ENCODE measurements at places on chromosomes 3 and 15. TPM values are rescaled to one million over a fixed set of nuclear protein-coding genes. Genes with fewer than 3 reads are reported as not detected.

DNA sequence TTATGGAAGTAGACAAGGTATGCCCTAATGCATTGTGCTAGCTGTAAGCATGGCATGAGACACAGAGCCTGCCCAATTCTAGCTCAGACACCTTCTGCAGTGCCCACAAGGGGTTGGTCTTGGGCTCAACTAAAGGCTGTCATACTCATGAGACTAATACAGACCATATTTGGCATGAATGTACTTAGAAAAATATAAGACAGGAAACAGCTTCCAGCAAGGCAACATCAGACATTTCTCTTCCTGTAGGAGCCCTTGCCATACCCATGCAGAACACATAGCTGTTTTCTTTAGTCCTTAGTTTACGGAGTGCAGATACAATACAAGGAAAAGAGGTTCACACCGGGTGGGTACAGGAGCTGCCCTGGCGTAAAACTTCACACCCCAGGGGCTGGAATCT is 30.5 kb upstream of the NR1I2 start:
- no peak for DNase-seq
- H3K27ac ChIP-seq, result no peak overlapping the region
- H3K36me3 ChIP-seq, result no peaks in the 10 kb centered on the region
- H3K4me1 ChIP-seq, result no peaks in the 10 kb centered on the region
- H3K4me3 ChIP-seq, result no peak overlapping the region
- no peaks in the 10 kb centered on the region for H3K27me3 ChIP-seq

MKRN3 gene
- polyA plus RNA-seq, result 0.91 TPM

- peaks cover 11% of the 10 kb centered on the region for H3K27me3 ChIP-seq
- H3K27ac ChIP-seq, result no peak overlapping the region
- H3K36me3 ChIP-seq, result no peaks in the 10 kb centered on the region
- H3K4me3 ChIP-seq, result no peak overlapping the region
Measured at GRCh38 chr15:77744398-77744797, 111.7 kb upstream of the LINGO1 start.

CHRFAM7A gene
- polyA plus RNA-seq, result 3.2 TPM

DNA sequence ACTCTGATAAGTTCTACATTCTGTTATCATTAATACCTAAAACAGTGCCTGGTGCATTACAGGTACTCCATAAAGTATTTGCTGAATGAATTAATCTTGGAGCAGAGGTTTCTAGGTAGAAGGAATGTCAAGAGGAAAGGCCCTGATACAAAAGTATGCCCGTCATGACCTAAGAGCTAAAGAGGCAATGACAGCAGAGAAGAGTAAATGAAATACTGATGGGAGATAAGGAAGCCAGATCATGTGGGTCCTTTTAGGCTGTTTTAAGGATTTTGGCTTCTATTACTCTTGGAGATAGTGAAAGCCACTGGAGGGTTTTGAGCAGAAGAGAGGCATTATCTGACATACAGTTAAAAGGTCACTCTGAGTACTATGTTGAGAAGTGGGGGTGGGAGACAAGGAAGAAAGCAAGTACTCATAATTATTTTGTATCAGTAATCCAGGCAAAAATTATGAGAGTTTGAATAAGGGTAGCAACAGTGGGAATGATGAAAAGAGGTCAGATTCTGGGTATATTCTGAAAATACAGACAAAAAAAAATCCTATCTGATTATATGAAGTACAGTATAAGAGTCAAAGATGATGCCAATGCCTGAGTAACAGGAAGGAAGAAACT is 48.3 kb downstream of the DENND4A start:
- H3K4me1 ChIP-seq, result no peaks in the 10 kb centered on the region
- no peak for DNase-seq
- no peak overlapping the region for H3K4me3 ChIP-seq
- no peaks in the 10 kb centered on the region for H3K27me3 ChIP-seq

DNA sequence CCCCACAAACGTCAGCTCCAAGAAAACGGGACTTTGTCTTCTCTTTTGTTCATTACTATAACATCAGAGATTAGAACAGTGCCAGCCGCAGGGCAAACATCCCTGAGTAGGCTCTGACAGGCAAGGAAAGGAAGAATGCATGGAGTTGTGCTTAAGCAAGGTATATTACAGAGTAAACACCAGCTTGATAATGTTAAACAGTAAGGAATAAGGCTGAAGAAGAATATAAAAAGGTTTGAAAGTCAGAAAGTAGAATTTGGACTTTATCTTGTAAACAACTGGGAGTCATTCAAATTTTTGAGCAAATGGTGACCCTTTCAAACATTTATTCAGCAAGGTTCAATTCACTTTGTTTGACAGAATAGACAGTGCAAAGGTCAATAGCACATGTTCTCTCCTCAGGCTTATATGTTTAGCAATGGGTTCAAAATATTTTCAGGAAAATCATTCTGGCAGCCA is 11.0 kb downstream of the GABPB1 start:
- H3K27me3 ChIP-seq, result no peaks in the 10 kb centered on the region
- H3K4me3 ChIP-seq, result no peak overlapping the region
- H3K27ac ChIP-seq, result no peak overlapping the region

- H3K4me3 ChIP-seq, result no peak overlapping the region
- no peak for DNase-seq
- no peaks in the 10 kb centered on the region for H3K4me1 ChIP-seq
- H3K27ac ChIP-seq, result no peak overlapping the region
- H3K36me3 ChIP-seq, result no peaks in the 10 kb centered on the region
- H3K27me3 ChIP-seq, result no peaks in the 10 kb centered on the region
Measured at GRCh38 chr3:163891771-163892170, 1186.5 kb downstream of the SI start.
